ENCODE measurements at places on chromosomes 13 and 19. TPM values are rescaled to one million over a fixed set of nuclear protein-coding genes. Genes with fewer than 3 reads are reported as not detected.

The SLC15A1 gene
- total RNA-seq: not detected

The SHISA2 gene
- total RNA-seq: 0.63 TPM

The ADGRE2 gene
- total RNA-seq: 0.51 TPM

The CTU1 gene
- 9.9 TPM for total RNA-seq

The OR10H2 gene
- total RNA-seq: not detected

The RUBCNL gene
- total RNA-seq: not detected

The POP4 gene
- total RNA-seq: 80.1 TPM

The ZNF708 gene
- total RNA-seq: 25.0 TPM

The TEX26 gene
- total RNA-seq: not detected

The ATP8A2 gene
- total RNA-seq: 0.94 TPM

The TSKS gene
- total RNA-seq: 1.7 TPM

The PRSS57 gene
- total RNA-seq: not detected

The CYP4F2 gene
- total RNA-seq: not detected

The B3GNT3 gene
- not detected for total RNA-seq

The ZNF579 gene
- total RNA-seq: 7.8 TPM

The GRK1 gene
- total RNA-seq: not detected

The ZNF135 gene
- total RNA-seq: 0.39 TPM

The ZNF154 gene
- 2.3 TPM for total RNA-seq

The ZNF260 gene
- total RNA-seq: 9.7 TPM

The LSM7 gene
- 119 TPM for total RNA-seq

The SHC2 gene
- not detected for total RNA-seq

The MEF2B gene
- total RNA-seq: 2.7 TPM

The IZUMO2 gene
- total RNA-seq: not detected

The ICAM1 gene
- total RNA-seq: 15.3 TPM

The APOC4 gene
- total RNA-seq: not detected

The ZNF497 gene
- 1.5 TPM for total RNA-seq

The MAST1 gene
- 0.88 TPM for total RNA-seq

The CBLC gene
- total RNA-seq: not detected

The MISP gene
- not detected for total RNA-seq

The BRD4 gene
- 107 TPM for total RNA-seq

The N4BP2L2 gene
- total RNA-seq: 137 TPM

The C1QTNF9 gene
- total RNA-seq: not detected

The ENOX1 gene
- total RNA-seq: 0.19 TPM

The CYP2F1 gene
- total RNA-seq: not detected

The ZNF616 gene
- total RNA-seq: 9.4 TPM

The IL17D gene
- total RNA-seq: 0.20 TPM
